ENCODE measurements at places on chromosomes 3 and 15.

- no peak for DNase-seq
These were observed 47.7 kb downstream of the PXYLP1 start for GRCh38 chr3:141279077-141279967.

DNA sequence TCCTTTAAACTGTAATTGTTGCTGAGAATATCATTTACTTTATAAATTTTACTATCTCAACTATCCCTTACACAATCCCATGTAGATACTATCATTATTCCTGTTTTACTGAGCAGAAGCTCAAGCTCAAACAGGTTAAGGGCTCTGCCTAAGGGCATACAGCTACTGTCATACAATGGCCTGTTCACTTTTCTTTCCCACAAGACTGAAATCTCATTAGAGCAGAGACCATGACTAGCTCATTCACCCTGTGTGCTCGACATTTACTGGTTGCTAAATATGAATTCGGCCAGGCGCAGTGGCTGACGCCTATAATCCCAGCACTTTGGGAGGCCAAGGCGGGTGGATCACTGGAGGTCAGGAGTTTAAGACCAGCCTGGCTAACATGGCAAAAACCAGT, 1.6 kb upstream of the MESP2 start:
- DNase-seq: no peak

DNA sequence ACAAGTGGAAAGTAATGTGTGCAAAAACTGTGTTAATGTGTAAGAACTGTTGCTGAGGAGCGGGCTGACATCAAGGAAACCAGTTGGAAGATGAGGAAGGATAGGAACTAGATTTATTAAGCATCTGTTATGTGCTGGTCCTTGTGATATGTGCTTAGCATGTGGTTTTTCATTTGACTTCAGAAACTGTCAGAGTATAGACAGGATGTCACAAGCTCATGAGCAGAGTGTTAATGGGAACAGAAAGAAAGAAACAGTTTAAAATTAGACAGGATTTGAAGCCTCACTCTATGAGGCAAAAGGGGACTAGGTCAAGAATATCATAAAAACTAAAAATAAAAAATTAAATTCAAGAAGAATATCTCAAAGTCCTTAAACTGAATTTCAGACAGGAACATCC, 270.6 kb upstream of the DPPA4 start:
- no peak for DNase-seq

DNA sequence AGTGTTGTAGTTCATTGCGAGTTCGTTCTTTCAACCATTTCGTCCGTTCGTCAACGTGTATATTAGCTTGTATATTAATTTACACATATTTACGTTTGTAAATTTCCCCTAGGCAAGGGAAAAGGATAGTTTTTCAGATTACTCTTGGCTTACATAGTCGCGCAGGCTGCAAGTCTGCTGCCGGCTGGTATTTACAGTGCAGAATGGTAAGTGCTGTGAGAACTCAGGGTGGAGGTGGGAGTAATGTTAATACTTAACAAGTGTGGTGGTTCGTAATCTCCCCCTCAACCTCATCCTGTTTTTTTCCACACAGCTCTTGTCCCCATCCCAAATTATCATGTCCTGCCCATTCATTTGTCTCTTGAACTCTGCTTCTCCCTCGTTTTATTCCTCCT, 766 bp downstream of the FAM98B start:
- no peak for DNase-seq

DNA sequence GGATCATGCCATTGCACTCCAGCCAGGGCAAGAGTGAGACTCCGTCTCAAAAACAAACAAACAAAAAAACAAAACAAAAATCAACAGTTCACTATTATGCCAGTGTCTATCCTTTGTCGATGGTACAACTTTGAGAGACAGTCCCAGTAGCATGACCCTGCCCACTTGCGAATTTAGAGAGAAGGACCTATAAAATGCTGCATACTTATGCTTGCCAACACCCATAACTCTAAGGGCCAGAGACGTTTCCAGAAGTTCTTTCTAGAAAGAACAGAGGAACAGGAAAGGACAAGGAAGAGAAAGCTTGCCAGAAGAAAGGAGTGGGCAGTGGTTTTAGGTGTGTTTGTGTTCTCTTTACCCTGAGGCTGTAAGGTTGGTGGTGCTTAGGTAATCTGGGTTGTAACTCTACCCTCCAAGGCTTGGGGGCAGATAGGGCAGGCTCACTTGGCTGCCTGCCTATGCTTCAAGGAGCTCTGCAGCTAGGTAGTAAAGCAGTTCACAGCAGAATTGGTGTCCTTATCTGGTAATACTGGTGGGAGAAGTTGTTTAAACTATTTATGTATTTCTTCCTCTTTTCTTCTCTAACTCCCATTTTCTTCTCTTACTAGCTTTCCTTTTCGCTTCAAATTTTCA, 50.6 kb upstream of the SPPL2A start:
- DNase-seq: no peak

- no peak for DNase-seq
These were observed 513.4 kb downstream of the SHQ1 start for GRCh38 chr3:72334681-72335457.

GRCh38 chr15:84611631-84612030, 10.8 kb downstream of the ZSCAN2 start:
- DNase-seq: no peak

- no peak for DNase-seq
These were observed 11.7 kb downstream of the EBLN2 start for GRCh38 chr3:73073091-73073707.

- DNase-seq: no peak
These were observed 2.3 kb upstream of the TEX264 start for GRCh38 chr3:51668756-51669155.

DNA sequence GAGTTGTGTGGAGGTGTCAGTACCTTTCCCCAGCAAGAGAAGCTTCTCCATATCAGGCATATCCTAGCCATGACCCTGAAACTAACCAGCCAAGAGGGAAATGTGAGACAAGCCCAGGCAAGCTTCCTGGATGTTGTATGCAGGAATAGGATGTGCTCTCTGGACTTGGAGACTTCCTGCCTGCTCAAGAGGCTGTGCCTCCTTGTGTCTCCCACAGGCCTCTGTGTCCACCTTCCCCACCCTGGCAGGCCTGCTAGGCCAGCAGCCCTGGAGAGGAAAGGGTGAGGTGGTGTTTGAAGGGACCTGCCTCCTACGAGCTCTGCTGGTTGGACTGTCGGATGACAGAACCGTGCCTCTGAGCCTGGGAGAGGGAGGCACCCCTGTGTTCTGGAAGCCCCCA, 2.1 kb upstream of the DYNLT2B start:
- no peak for DNase-seq

DNA sequence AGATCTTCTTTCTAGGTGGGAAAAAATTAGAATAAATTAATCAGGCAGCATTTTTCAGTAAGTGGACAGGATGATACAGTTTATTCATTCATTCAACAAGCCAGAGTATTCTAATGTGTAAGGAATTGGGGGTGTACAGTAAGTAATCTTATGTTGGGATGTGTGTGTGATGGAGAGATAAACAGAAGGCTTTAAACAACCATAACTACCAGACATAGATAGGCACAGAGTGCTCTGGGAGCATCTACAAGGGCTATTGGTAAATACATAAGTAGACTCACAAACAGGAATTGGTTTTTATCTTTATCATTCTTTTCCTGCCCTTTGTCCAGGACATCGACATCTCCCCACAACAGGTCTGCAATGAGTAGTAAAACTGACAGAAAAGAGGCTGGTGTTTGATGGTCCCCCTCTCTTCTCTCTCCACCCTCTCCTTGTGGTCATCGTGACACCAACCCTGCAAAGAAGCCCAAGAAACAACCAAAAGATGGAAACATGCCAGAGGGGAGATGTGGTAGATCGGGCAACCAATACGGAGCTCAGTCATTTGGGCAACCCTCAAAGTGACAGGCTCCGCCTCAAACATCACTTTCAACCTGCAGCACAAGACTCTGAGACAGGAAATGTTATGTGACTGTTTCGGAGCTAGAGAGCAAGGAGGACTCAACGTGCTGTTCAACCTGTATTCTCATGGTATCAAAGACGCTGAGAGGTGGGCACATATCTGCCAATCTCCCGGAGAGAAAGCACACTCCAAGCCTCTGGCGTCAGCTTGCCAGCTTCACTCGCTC, 28.7 kb upstream of the B3GNT5 start:
- DNase-seq: no peak

DNA sequence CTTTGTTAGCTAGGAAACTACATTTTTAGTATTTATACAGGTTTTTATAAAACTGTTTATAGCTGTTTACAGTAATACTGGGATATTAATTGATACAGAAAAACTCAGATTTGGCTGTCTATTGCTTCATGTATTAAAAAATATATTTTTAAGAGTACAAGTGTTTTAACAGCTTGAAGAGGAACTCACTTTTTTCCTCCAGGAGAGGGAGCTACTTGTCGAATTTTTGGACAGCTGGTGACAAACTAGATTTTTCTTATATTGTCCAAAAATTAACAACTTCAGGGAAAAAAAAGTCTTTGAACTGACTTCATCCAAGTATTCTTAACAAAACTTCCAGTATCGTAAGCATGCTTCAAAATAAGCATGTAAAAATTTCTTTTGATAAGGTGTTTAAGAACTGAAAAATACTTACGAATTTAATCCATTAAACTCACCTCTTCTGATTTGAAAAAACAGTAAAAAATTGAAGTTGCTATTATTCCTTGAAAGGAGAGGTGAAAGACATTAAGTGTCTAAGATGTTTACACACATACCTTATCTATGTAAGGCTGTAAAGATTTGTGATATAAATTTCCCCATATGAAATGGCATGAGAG, 4.0 kb downstream of the DIPK2A start:
- no peak for DNase-seq
